ENCODE measurements at places on chromosomes 1 and 21.

DNA sequence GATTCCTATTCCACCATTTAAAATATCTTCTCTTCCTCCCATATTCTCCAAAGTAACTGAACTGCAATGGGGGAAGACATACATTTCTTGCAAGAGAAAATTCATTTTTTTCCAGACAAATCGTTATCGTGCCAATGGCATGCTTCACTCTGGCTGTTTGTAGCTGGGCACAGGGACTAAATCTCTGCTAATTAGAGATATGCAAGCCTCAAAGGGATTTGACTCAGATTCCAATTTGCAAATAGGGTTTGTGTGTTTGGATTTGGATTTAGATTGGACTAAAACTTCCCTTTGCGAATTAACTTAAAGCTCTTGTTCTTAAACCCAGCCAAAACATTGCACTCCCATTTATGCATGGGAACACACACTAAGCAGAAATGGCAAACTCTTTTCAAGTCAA, 276.2 kb upstream of the DUSP10 start:
- DNase-seq = no peak

DNA sequence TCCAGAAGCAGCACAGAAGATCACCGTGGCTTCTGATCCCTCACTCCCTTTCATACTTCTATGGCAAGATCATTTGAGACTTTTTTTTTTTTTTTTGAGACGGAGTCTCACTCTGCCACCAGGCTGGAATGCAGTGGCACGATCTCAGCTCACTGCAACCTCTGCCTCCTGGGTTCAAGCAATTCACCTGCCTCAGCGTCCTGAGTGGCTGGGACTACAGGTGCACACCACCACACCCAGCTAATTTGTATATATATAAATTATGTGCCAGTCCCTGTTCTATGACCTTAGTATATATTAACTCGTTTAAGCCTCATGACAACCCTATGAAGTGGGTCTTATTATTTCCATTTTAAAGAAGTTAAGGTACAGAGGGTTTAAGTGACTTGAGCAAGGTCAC, 298.5 kb downstream of the VAV3 start:
- DNase-seq = no peak

GRCh38 chr1:218424502-218424901, 79.4 kb downstream of the TGFB2 start:
- DNase-seq = no peak

GRCh38 chr1:55284856-55285255, 69.7 kb upstream of the USP24 start:
- peak; percentile 51 for DNase-seq

DNA sequence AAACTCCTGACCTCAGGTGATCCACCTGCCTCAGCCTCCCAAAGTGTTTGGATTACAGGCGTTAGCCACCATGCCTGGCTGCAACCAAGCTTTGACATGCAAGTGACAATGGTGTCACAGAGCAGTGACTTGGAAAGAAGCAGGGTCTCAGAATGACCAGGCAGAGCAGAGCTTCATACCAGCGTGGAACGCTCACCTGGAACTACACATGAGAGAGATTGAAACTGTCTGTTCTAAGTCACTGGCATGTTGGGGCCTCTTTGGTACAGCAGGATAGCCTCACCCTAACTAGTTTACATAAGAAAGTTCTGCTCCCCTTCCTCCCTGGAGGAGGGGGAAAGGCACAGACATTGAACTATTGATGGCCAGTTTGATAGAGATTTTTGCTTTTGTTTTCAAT, 47.5 kb upstream of the ITPKB start:
- DNase-seq = no peak

GRCh38 chr21:28257276-28257675, 735.4 kb downstream of the LTN1 start:
- DNase-seq = no peak

GRCh38 chr1:156002188-156002911, 18.4 kb downstream of the SSR2 start:
- DNase-seq = no peak

GRCh38 chr1:107777664-107778047, 187.3 kb downstream of the VAV3 start:
- no peak for DNase-seq

- DNase-seq = no peak
Measured at GRCh38 chr1:175380521-175381300, 188.1 kb upstream of the KIAA0040 start.

DNA sequence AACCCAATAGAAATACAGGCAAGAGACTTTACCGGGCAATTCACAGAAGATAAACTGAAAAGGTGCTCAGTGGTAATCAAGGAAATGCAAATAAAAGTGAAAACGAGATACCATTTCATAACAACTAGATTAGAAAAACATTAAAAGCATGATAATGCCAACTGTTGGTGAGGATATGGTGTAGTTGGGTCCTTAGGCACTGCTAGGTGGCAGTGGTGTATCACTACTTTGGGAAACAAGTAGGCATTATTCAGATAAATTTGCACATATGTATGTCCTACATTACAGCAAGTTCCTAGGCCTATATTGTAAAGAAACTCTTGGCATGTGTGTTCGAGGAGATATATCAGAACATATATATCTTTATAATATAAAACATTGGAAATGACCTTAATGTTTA, 31.0 kb downstream of the AZIN2 start:
- no peak for DNase-seq

DNA sequence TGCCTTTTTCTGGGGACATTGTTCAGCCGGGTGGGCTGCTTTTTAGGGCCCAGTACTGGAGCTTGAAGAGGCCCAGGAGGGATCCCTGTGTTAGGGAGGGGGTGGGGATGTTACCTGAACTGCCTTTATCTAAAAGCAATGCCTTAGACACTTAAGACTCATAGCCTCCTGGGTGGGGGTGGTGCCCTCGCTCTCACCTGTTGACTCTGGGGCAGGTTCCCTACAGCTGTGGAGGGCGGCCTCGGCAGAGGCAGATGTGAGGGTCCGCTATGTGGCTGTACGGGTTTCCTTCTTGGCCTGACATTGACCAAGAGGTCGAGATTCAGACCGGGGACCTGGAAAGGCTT, 716 bp downstream of the INAVA start:
- no peak for DNase-seq

DNA sequence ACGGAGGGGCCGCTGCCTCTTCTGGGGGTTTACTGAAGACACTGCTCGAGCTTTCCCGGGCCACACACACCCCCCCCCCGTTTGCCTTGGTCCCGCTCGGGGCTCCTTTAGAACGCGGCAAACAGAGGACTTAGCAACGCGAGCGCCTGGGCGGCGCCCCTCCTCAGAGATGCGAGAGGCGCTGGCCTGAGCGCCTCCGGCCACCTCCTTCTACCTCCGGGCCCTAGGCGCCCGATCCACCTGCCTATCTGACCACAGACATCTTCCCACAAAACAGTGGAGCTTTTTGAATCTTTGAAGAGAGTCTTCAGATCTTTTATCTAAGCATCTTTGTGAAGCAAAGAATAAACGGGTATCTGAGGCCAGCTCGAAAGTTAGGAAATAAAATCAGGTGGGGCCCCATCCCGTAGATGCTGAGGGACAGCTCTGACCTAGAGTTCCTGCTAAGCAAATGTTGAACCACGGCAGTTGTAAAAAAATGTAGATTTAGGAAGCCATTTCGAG, 436 bp upstream of the TTLL7 start:
- DNase-seq = no peak

DNA sequence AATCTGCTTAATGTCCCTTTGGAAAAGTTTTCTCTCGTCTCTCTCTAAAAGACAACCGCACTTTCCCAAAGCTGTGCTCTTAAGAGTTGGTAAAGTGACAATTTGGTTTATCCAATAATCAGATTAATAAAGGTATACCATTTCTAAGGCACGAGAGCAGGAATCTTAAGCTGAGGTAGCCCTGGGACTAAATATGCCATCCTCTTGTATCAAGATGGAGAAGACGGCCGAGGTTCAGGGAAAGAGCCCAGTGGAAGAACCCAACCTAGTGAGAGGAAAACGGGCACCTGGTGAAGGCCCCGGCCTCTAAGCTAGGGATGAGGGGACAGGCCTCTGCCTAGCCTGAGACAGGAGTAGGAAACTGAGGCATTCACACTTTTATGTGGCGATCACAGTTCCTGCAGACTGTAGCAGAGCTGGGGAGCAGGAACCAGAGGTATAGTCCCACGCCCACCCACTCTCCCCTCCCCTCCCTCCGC, 334 bp upstream of the SARS1 start:
- DNase-seq = no peak

GRCh38 chr1:52595061-52595460, 7.1 kb upstream of the GPX7 start:
- no peak for DNase-seq

GRCh38 chr1:108141621-108142020, 58.5 kb downstream of the SLC25A24 start:
- DNase-seq = no peak

DNA sequence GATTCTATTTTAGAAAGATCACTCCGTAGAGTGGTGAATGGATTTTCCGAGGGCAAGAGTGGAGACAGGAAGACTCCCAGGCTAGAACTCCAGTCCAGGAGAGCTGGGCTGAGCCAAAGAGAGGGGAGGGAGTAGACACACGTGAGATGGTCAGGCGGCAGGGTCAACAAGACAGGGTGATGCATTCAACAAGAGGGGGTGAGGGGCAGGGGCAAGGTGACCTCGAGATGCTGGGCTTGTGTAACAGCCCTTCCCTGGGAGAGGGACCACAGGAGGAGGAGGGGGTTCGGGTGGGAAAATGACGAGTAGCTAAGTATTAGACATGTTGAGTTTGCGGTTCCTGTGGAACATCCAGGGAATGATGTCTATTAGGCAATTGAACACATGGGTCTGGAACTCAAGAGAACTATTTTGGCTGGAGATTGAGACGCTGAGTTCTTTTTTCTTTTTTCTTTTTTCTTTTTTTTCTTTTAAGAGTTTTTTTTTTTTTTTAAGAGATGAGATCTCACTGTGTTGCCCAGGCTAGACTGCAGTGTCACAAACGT, 13.3 kb downstream of the RSPO1 start:
- DNase-seq = no peak

All from muscle of arm (tissue), 14 donors.